Activated naive CD4-positive, alpha-beta T cell treated with anti-CD3 and anti-CD28 coated beads, Interleukin-2, amount 10 ng/mL, durations not matched to agents 7 days and 5 days (primary cell): ENCODE measurements at places on chromosomes 7 and 10.

DNA sequence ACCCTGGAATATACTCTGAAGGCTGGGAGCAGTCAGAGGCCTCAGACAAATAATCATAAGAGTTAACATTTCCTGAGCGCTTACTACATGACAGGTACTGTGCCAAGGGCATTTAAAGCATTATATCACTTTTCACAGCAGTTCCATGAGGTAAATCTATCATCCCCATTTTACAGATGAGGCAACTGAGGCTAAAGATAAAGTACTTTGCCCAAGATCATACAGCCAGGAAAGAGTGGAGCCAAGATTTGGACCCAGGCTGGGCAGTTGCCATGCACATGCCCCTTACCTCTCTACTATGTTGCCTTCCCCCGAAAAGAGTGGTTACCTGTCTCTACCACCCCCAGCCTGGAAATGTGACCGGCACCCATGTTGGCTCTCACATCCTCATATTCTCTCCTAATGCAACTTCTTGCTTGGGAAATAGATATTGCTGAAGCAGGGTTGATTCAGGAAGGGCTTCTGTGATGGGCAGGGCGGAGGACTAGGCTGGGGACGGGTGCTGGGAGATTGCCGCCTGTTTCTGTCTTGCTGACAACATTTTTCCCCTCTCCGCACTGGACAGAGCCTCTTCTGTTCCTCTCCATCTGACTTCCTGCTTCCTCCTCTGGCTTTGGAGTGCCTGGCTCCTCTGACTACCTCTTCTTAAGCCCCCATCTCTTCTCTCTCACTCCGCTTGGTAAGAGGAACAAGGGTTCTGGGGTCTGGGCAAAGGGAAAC lies 13.8 kb downstream of the SMO start:
- no peak for DNase-seq

DNA sequence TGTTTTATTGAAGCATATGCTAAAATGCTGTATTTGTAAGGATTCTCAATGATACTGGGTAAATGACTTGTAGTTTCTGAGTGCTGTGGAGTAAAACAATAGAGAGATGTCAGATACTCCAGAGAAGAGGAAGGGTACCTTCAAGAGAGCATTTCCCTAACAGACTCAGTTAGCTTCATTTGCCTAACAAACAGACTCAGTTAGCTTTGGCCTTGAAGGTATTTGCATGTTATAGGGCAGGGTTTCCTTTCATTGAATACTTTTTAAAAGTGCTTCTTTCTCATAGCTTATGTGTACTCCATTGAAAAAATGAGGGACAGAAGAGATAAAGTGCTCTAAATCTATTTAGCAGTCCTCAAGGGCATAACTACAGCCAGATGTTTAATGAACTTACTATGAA lies 101.8 kb downstream of the CHN2 start:
- DNase-seq = no peak

GRCh38 chr7:6273380-6273837 lies 985 bp upstream of the CYTH3 start:
- no peak for DNase-seq

- peak; percentile 82 for DNase-seq
Observed at GRCh38 chr7:35801392-35802101, 690 bp downstream of the SEPTIN7 start.

DNA sequence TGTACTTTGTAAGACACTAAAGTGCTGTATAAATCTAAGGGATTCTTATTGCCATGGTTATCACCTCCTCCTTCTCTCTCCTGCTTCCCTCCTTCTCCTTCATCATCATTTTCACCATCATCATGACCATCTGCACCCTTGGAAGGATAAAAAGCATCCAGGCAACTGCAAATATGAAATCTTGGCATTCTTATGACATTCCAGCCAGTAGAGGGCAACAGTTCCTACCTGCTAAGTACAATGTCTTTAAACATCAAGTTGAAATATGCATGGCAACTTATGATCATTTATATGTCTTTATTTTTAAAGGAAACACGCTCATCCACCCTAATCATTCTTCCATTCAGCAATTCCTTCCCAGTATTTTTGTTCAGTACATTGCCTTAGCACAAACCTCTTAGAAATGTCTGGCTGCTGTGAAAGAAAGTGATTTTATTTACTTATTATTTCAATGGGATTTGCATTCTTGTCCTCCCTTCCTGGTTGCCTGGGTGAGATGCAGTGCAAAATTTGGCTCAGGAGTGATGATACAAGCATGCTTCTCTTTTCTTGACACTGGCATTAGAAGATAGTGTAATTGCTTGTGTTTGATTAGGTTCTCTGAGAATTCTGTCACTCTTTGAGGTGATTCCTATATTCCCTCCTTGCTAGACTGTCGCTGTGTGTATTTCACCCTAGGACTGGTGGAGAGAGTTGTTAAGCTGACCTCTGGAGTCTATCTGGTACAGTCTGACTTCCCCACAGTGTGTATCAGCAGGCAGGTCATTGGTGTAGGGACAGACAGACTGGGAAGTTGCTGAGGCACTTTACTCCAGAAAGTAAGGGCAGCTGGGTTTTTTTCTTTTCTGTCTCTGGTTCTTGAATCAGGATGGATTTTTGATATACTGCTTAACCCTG lies 188.5 kb upstream of the BMPER start:
- no peak for DNase-seq

DNA sequence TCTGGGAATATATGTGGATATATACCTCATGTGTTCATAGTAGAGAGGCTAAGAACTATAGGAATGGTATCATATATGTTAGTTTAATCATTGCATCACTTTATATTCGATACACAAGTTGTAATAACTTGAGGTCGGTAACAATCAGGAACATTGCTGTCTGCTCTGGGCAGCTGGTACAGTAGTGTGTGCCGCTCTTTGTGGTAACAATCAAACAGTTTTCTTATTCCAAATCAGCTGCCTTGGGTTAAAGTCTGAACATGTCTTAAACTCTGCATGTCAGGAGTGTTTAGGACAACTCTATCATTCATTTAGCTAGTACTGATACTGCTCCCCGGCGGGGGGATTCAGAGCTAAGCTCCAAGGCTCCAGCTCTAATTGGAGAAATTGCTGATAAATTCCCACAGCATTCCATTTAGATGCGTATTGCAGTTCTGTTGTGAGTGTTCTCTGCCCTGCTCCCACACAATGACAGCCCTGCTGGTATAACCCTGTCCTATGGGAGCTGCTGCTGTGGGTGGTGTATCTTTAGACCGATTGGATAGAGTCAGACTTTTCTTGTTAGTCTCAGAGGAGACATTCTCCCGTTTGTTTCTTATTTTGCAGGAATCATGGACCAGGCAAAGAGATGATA lies 707.5 kb upstream of the FZD8 start:
- DNase-seq = no peak

DNA sequence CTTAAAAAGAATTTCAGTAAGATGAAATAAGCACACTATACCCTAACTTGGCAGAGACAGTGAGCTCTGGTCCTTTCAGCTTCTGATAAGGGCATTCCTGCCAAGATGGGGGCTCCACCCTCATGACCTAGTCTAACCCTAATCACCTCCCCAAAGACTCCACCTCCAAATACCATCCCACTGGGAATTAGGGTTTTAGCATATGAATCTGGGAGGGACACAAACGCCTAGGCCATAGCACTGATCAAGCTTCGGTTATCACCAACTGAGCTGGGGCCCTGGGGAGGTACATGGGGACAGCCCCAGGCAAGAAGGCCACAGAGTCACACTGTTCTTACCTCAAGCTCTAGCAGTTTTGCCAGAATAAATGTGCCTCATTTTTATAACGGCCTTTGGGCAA lies 31.4 kb downstream of the PALS2 start:
- DNase-seq = no peak

DNA sequence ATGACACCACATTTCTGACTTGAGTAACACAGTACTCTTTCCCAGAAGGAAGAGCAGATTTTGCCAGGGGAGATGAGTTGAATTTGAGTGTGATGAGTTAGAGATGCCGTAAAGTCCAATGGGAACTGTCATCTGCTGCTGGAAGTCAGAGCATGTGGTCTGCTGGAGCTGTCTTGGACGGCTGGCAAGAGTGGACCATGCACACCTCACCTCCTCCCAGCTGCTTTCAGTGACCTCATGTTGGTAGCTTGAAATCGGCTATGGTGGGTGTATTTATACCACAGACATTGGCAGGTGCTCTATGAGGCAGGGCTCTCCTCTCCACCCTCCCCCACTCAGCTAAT lies 82.3 kb downstream of the COL13A1 start:
- DNase-seq = no peak
